ENCODE measurements at places on chromosomes 5 and 9.
A peak's percentile ranks its signal among the peaks of the same experiment; 100 is the strongest.

DNA sequence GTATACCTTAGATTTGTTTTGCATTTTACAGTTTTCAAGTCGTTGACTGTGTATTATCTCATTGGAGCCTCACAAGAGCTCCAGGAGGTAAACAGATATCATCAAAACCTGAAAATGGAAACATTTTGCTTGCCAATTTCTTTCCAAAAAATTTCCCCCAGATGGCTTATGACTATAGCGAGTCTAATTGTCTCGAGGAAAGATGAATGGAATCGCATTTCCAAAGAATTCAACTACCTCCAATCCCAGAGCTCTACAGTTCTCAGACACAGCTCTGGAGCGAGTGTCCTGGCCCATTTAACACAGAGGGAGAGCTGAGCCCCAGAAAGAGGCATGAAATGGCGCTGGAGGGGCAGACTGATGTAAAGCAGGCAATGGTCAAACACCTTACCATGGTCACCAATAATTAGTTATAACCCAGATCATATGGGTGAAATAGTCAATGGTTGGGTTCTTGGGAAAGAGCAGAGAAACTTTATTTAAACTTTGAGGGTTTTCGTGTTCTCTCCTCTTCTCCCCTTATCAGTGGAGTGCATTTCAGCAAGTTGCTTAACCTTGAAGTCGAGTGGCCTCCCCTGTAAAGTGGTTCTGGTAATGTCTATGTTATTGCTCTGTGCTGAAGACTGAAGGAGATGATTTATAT lies 168.2 kb downstream of the ZDHHC21 start:
- peak; percentile 60 for DNase-seq

DNA sequence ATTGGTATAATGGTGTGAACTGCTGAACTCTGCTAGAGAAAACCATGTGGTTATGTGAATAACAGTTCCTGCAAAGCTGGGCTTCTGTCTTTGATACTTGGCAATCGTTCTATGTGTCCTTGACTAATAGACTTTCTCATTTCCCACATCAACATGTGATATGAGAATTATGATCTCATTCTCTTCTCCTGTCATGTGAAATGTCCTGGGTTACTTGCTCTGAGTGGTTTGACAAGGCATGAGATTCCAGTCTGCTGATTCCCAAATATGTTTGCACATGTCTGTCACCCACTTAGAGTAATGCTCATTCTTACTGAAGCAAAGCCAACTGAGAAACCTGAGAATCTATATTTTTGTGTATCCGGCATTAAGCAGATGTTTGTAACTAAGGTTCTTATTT lies 141.2 kb downstream of the PARP8 start:
- no peak for DNase-seq

- DNase-seq: no peak
Observed at GRCh38 chr5:82673057-82673809, 395.1 kb upstream of the RPS23 start.

DNA sequence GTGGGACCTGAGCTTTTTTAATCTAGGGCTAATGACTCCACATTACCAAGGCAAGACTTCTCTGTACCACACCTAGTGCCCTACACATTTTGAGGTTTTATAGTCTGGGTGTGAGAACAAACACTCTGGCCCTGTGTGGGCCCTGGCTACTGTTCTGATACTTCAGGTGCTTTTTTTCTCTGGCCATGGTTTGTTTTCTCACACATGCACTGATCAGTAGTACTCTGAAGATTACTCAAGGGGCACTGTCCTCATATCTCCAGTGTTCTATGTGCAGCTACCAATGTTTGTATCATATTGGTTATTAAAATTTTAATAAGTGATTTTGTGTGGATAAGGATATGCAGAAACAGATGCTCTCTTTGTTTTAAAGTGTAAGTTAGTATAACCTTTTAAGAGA lies 5.9 kb upstream of the C9orf40 start:
- no peak for DNase-seq

DNA sequence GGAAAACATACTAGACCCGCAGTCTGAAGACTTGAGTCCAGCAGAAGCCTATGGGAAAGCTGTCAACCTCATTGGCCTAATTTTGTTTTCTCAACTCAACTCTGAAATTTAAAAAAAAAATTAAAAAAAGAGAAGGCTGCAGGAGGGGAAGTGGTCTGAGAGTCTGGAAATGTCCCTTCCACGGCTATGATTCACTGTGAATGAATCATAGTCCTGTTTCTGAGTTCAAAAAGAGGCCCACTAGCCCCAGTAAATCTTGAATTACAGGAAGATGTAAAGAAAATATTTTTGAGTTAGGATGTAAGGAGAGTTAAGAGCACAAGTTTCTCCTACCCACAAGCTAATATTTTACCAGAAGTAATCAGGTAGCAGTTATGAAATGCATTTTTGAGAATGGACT lies 565.5 kb upstream of the DMAC1 start:
- DNase-seq: no peak

DNA sequence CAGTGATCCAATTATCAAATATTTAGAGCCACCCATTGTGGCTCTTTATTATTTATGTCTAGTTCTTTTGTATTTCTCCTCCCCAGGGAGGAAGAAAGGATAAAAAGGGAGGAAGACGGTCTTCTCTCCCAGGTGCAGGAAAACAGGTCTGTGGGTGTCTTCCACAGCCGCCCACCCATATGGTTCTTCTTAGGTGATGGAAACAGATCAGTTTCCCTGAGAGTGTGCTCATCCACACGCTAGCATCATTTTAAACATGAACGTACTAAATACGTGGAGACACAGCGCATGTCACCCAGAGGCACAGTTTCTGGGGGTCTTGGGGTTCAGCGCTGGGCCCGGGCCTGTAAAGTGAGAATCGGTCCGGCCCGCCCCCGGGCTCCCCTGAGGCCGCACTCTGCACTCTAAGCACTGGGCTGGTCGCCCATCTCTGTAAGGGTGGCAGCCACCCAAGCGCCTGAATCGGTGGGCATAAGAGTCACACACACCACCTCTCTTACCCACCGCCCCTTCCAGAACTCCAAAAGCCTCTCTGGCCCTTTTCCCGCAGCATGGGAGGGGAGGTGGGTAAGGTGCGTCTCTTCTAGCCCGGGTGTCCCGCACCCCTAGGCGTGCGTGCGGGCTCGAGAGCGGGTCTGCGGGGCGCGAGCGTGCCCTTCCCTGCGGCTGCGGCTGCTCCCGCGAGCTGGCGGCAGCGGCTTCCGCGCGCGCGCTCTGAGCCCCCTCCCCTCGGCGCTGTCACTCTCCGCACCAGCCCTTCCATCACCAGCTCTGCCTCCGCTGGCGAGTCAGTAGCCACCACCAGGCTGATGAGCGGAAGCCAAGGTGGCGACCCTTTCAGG lies 1.3 kb downstream of the PTCH1 start:
- DNase-seq: peak; percentile 51

Data from G401 (cell line).